ENCODE measurements at places on chromosomes 11 and 22. TPM values are rescaled to one million over a fixed set of nuclear protein-coding genes. Genes with fewer than 3 reads are reported as not detected.

The SREBF2 gene
- 35.8 TPM for polyA plus RNA-seq

The ATG2A gene
- polyA plus RNA-seq: 14.7 TPM

The PHOX2A gene
- polyA plus RNA-seq: not detected

The TUB gene
- 2.7 TPM for polyA plus RNA-seq

The TRIM49D1 gene
- not detected for polyA plus RNA-seq
